ENCODE measurements at places on chromosomes 7 and 10.

GRCh38 chr7:26535483-26536007 is 243.9 kb downstream of the SNX10 start:
- DNase-seq = no peak

DNA sequence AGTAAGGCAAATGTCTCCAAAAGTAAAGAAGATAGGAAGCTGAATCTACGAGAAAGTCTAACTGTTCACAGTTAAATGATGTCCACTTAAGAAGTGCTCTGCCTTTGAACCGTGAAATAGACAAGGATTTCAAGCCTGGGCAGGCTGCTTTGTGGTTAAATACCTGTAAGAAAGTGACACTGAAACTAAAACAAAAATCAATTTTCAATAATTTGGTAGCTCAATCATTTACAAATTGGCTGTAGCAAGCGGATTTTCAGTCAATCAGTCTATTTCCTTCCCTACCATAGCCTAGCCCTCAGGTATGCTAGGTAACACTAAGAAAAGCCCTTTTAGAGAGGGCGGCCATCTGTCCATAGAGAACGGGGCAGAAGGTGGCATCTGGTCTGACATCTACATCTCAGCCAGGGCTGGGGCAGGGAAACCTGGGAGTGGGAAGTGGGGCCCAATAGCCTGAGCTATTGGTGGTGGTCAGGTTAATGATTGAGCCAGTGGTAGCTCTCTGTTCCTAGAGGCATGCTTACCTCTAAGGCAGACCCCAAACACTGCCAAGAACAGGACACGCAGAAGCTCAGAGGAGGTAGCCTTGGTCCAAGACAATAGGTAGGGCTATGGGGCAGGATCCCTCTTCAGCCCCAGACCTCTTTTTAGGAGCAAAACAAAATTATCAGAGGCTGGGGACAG is 223.2 kb downstream of the CCSER2 start:
- DNase-seq = no peak

GRCh38 chr10:1375346-1376170 is 319.4 kb downstream of the WDR37 start:
- no peak for DNase-seq

GRCh38 chr10:84184517-84184916 is 9.8 kb upstream of the CDHR1 start:
- no peak for DNase-seq

- no peak for DNase-seq
Observed at GRCh38 chr7:113636727-113637421, 281.9 kb downstream of the PPP1R3A start.

DNA sequence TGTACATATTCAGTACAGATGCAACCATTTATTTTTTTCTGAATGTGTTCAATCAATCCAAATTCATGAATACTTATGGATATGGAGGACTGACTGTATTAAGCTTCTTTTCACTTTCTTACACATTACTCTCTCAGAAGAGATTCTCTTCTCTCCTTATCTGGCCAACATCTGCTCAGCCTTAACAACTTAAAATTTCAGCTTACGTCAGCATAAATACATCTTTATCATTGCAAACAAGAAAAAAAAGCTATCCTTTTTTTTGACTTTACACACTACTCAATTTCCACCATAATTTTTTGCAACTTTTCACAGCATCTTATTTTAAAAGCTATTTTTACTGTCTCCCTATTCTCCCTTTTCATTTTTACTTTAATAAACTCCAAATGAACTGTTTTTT is 80.9 kb upstream of the POT1 start:
- peak; percentile 6 for DNase-seq

DNA sequence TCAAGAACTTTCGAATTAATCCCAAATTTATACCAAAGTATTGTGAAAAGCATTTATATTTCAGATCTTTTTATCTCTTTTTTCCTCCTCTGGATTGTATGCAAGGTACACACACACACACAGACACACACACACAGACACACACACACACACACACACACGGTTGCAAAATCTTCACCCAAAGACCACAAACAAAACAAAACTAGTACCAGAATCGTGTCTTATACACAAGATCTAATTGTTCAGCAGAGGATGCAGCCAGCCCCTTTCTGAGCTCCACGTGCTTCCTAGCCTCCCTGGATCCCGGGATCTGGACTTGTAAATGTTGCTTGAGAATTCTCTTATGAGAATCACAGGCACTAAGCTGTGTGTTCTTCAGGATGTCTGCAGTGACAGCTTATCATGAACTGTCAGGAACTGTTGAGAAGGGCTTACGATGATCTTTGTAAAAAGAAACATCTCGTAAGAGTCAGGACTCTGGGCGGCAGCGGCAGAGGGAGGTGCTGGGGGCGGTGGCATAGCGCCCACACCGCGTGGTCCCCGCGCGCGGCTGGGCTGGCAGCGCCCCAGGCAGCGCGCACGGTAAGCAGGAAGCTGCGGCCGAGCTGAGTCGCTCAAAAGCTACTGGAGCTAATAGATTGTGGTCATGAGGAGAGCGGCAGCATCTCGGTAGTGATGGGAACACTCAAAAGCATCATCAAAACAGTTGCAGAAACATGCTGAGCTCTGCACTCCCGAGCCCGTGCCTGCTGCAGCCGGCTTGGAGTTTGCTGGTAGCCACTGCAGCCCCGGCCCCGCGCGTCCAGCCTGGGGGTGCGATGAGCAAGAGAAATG is 277.6 kb downstream of the GATA3 start:
- DNase-seq = peak; percentile 5

- DNase-seq = no peak
Observed at GRCh38 chr7:120833546-120833945, 24.4 kb downstream of the TSPAN12 start.

GRCh38 chr10:77319557-77319956 is 318.1 kb downstream of the KCNMA1 start:
- no peak for DNase-seq

- DNase-seq = no peak
Observed at GRCh38 chr7:1667566-1668395, 2.3 kb upstream of the ELFN1 start.

DNA sequence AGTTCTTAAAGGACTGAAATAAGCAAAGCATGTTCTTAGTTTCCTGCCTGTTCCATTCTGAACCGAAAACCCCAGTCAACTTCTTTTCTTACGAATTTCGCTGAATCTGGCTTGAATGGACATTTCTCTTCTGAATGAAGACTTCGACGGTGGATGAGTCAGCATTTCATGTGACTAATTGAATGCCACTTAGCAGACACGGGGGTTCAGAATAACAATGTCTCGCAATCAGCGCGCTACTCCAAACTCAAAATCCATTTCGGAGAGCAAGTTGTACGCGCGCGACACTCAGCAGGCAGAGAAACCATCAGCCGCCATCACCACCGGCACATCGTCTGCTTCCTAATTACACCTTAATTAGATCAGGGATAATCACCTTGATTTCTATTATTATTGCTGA is 239.0 kb upstream of the KLF6 start:
- no peak for DNase-seq

DNA sequence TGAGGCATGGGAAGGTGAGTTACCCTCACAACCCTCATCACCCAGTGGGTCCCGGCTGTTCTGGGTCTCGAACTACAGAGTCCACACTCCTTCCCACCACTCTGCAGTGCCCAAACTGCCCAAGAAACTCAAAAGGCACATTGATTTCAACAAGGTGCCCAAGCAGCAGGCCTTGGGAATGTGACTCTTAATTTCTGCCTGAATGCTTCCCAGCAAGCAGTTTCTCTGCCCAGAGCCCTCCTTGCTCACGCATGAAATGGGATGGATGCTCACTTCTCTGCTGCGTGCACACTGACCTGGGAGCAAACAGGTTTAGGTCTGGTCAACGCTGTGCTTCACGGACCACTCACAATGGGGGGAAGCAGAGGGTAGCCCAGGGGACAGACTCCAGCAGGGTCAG is 77.9 kb downstream of the GRB10 start:
- DNase-seq = no peak

GRCh38 chr10:18364987-18365775 is 225.0 kb downstream of the CACNB2 start:
- DNase-seq = no peak

DNA sequence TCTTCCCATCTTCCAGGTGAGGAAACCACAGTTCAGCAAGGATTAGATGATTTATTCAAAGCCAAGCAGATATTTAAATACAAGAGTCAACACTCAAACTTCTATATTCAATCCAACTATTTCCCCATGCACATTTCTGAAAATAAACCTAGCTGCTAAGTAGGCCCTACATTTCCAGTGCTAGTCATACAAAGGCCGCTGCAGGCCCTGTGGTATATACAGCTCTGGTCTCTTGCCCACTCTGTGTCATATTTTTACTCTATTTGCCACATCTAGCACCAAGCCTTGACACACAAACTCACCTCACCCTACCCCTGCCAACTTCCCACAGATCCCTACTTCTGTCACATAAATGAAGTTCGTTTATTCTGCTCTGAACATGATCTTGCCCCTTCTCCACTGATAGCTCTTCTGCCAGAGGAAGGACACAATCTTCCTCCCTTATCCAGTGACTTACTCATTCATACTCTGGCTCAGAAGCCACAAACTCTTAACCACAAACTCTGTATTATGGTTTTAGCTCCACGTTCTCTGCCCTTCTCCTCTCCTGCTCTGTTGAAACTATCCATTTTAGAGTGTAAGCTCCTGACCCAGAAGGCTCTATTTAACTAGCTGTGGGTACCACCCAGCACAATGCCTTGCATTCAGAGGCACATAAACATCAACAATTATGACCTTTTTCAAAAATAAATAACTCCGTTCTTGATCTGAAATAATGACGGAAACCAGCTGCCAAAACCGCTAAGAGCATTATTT is 180.7 kb downstream of the CPEB3 start:
- DNase-seq = no peak

- no peak for DNase-seq
Observed at GRCh38 chr10:69383558-69383957, 33.2 kb downstream of the TACR2 start.
